ENCODE measurements at places on chromosomes 1 and 21.

DNA sequence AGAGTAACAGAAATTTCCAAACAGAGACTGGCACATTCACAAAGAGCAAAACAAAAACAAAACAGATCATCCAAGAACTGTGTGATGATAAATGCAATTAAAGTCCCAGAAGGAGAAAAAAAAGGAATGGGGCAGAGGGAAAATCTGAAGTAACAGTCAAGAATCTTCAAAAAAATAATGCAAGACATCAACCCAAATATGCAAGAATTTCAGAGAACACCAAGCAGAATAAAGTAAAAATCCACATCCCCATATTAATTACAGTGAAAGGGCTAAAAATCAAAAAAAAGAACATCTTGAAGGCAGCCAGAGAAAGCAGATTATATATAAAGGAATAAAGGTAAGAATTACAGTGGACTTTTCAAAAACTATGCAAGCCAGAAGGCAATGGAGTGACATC, 67.1 kb downstream of the FOXJ3 start:
- no peak for DNase-seq

DNA sequence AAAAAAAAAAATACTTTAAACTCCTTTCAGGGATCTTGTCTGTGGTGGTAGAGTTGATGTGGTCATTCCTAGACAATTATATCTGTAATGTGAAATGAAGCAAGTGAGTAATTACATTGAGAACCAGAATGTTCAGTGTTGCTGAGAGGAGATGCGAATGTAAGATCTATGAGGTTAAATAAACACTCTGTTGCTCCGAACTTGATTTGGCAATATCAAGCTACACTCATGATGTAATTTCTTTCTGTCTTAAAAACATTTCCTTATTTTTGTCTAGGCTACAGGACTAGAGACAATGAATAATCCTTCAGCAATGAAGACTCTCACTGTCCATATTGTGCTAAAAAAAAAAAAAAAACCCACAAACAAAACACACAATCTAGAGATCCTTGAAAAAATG, 63.1 kb upstream of the IGSF5 start:
- peak; percentile 85 for DNase-seq

DNA sequence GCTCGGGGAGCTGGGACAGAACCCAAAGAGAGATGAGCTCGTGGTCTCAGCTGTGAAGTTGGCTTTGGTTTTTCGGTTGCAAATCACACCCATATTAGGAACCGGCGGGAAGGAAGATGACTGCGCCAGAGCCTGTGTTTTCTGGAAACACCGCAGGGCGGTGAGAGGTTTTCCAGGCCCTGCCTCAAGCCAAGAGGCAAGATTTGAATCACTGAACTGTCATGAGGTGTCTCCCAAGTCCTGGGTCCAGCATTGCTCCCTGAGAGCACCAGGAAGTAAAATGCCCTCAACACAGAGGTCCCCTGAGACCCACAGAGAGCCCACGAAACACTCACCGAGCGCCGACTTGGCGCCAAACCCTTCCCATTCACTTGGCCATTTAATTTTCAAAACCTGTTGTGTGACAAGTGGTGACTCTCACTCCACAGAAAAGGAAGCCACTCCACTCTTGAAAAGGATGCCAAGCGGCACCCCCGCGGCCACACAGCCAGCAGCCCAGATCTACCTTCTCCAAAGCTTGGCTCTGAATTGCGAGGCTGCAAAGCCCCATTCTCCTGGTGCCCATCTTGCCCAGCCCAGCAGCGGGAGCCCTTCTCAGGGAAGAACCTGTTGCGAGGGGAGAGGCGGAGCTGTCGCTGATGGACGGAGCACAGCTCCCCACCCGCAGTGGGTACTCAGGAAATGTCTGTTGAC, 99.0 kb upstream of the RUNX3 start:
- no peak for DNase-seq

DNA sequence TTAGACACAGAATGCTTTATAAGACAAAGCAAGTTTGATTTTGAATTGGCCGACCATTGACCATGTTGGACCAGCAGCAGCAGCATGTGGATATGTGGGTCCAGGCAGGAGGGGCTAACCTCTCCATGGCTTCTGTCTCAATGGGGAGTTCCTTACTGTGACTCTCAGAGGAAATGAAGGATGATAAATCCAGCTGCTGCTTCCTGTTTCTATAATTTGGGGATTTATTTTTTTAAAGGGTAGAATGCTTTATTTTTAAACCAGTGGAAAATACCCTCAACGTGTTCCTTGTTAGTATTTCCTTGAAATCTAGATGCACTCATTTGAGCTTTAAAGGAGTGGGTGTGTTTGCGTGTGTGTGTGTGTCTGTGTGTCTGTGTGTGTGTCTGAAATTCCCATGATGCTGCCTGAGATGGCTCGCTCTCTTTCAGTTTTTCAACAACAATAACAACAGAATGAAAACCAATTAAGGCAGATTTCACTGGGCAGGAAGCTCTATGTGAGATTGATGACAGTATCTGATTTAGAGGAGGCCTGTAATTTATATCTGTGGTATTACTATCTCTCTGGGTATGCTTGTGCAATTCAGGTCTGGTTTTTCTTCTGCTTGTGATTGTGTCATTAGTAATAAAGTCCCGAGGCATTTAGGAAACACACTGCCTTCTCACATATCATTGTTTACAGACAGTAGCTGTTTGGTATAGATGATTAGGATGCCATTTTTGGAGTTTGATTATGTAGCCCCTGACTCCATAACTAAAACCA, 86.1 kb upstream of the ZNF326 start:
- peak; percentile 83 for DNase-seq

DNA sequence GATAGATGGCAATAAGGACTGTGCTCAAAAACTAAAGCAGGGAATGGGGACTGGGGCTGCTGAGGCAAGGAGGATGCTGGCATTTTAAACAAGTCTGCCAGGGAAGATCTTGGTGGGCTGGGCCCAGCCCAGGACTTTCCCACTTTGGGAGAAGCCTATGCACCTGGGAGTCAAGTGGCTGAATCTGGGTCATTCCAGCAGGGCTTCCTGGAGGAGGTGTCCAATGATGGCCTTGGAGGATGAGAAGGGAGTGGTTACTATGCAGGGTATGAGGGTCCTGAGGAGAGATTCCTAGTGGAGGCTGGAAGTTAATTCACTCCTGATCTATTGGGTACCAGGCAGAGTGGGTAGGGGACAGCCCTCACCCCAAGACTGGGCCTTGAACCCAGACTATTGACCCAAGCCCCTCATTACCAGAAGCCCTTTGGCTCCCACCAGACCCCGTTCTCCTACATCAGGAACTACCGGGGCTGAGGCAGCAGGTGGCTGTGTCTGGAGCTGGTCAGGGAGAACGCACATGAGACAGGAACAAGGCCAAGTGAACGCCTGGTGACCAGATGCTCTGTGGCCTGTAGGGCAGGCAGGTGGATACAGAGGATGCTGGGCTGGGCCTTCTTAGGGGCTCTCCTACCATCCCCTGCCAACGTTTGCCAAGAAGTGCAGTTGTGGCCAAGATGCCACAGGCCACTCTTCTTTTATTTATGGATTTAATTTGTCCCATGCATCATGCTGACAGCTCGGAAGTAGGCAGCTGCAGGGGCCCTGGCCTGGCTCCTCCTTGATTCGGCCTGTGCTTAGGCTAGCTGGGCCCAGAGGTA, 18.3 kb upstream of the LRP8 start:
- DNase-seq, result no peak

- no peak for DNase-seq
These were observed 67.0 kb downstream of the SIPA1L2 start for GRCh38 chr1:232562855-232563510.

DNA sequence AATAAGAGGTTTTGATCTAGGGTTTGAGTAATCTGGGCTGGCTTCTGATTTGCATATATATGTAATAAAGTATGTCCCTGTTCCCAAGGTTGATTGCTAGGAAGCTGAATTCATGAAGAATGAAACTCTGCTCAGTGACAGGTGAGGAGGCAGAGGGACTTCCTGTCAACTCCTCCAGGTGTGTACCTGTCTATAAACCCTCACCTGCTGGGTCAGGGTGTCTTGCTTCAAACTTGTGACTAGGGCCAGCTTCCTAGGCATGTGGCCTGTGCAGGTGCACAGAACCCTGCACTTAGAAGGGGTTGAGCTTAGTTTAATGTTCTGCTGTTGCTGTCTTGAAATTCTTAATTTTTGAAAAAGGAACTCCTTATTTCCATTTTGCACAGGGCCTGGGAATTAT, 21.1 kb downstream of the OLFML3 start:
- no peak for DNase-seq

GRCh38 chr1:55337801-55338447, 122.8 kb upstream of the USP24 start:
- DNase-seq, result peak; percentile 80

- no peak for DNase-seq
These were observed 50.3 kb downstream of the HIVEP3 start for GRCh38 chr1:41868241-41868998.

DNA sequence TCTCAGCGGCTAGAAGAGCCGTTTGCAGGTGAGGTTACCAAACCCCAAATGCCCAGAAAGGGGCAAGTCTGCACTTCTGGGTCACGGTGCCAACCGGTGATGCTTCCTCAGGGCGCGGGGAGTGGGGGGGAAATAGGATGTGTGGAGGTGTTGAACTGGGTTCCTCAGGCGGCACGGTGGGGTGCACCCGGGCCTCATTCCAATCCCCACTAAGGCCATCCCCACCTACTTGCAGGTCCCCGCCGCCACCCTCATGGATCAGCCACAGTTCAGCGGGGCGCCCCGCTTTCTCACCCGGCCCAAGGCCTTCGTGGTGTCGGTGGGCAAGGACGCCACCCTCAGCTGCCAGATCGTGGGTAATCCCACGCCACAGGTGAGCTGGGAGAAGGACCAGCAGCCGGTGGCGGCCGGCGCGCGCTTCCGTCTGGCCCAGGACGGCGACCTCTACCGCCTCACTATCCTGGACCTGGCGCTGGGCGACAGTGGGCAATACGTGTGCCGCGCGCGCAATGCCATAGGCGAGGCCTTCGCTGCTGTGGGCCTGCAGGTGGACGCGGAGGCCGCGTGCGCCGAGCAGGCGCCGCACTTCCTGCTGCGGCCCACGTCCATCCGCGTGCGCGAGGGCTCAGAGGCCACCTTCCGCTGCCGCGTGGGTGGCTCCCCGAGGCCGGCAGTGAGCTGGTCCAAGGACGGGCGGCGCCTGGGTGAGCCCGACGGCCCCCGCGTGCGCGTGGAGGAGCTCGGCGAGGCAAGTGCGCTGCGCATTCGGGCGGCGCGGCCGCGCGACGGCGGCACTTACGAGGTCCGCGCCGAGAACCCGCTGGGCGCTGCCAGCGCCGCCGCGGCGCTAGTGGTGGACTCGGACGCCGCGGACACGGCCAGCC, 3.9 kb downstream of the OBSCN start:
- no peak for DNase-seq

GRCh38 chr1:81587426-81587825, 213.3 kb upstream of the ADGRL2 start:
- no peak for DNase-seq

DNA sequence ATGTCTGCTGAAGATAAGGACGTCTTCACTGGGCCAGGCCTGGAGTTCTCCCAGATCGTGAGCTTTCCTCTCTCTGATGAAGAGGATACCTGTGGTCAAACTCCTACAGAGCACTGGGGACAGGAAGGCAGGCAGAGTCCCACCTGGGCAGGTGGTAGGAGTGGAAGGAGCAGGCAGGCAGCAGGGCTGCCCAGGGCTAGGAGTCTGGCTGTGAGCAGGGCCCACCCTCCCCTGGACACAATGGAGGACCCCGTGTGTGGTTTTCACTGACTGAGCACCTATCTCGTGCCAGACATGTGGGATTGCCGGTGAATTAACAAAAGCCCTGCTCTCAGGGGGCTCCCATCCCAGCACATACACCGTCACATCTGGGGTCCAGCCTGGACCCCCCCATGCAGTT, 4.9 kb upstream of the SAMD11 start:
- DNase-seq, result no peak

- DNase-seq, result peak; percentile 65
These were observed 68.0 kb upstream of the AKT3 start for GRCh38 chr1:243917863-243918565.

- DNase-seq, result peak; percentile 32
These were observed 16.3 kb upstream of the ACKR1 start for GRCh38 chr1:159188375-159188788.

DNA sequence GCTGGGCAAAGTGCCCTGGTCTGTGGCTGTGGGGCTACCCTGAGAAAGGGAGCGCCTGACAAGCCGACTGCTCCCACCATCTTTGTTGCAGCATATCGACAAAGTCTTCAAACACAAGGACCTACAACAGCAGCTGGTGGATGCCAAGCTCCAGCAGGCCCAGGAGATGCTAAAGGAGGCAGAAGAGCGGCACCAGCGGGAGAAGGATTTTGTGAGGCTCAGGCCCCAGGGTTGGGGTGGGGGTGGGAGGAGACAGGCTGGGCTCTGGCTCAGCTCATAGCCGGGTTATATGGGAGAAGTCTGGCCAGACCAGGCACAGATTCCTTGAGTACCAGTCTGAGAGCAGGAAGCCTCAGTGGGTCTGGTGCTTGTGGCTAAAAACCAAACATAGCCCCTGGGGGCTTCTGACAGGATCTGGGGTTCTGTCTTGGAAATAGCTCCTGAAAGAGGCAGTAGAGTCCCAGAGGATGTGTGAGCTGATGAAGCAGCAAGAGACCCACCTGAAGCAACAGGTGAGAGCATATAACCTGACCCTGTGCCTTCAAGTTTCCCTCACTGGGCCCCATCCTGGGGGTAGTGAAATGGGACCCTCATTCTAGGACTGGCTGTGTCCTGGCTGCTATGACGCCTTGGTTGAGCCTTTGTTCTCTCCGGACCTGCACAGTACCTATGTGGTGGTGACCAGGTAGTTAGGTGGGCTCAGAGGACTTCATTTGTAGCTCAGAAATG, 8.0 kb upstream of the CCDC28B start:
- no peak for DNase-seq

GRCh38 chr1:30083800-30084464, 639.5 kb downstream of the MATN1 start:
- DNase-seq, result peak; percentile 88

GRCh38 chr1:67750691-67751054, 65.7 kb downstream of the GADD45A start:
- DNase-seq, result no peak

DNA sequence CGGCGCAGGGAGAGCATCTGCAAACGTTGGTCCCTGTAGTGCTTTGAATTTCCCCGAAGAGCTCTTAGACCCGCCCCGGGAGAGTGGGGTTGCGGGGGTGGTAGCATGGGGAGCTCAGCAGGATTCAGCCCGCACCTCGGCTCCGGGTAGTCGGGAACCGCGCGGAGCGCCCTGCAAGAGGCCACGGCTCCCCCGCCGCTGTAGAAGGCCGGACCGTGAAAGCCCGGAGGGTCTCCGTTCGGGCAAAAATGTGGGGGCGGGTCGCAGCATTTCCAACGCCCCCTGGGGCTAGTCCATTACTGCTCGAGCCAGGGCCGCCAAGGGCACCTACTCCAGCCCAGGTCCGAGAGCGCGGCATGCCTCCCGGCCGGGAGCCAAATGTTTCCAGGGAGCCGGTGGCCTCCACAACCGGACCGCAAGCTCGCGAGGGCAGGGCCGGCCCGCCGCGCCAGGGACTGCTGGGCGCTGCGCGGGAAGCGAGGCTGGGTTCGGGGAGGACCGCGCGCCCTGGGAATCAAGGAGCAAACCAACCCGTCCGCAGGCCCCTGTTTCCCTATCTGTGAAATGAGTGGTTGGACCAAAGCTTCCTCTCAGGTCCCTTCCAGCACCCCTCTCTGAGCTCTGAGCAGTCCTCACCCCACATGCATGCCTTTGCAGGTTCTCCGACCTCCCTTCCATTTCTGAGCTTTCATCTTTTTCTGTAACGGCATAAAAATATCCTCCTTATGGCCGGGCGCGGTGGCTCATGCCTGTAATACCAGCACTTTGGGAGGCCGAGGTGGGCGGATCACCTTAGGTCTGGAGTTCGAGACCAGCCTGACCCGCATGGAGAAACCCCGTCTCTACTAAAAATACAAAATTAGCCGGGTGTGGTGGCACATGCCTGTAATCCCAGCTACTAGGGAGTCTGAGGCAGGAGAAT, 775 bp upstream of the TMEM63A start:
- peak; percentile 64 for DNase-seq

Data from EH (cell line).